HFF-Myc (cell line): ENCODE measurements at places on chromosomes 12 and 14.

DNA sequence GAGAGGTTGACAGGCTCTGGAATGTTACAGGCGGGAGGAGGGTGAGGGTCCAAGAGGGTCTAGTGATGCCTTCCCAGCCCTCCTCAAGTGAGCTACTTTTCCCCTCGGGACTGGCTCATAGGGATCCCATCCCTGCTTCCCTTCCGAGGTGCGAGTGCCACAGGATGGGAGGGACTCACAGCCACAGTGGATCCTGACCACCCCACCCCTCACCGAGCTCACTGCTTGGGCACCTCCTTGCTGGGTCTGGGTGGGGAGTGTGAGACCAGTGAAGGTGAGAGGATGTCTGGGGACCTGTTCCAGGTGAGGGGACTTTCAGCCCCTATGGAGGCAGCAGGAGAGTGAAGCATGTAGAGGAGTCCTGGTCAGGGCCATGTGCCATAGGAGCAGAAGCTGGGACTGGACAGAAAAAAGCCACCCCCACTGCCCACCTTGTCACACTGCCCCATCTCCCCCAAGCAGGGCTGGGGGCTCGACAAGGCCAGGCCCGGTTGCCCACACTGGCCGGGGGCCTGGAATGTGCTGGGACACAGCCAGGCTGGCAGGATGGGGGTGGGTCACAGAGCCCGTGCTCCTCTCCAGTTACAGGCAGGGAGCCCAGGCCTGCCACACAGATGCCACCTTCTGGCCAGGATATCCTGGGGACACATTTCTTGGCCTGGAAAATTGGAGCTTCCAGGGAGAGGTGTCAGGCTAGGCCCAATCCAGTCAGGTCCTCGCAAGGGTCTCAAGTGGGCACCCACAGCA is 1.7 kb upstream of the TNS2 start:
- DNase-seq = no peak

GRCh38 chr12:13074396-13075117 is 28.9 kb downstream of the GSG1 start:
- DNase-seq = no peak

DNA sequence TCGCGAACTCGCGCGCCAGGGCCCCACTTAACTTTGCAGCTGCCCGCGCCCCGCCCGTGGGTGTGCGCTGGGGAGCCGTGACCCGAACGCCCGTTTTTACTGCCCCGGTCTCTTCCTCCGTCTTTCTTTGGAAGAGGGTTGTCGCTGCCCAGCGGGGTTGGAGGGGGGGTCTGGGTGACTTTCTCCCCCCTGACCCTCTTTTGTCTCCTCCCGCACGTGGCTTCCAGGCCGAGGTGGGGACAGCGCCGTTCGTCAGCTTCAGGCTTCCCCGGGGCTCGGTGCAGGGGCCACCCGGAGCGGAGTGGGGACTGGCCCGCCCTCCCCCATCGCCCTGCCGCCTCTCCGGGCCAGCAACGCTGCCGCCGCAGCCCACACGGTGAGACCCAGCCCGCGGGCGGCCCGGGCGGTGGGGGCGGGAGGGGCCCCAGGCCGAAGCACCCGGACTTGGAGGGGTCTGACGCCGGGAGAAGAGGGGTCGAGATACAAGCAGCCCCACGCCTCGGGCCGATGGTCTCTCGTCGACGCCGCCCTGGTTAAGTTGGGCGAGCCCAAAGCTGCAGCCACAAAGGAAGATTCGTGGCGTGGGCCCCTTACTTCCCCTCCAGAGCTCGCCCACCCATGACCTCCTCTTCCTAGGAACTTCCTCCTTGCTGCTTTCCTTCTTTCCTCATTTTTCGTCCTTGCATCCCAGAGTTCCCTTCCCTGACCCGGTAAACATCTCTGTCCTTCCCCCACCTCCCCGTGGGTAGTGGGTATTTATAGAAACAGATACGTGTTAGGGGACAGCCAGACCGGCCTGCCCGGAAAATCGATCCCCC is 1.2 kb downstream of the DYRK2 start:
- DNase-seq = no peak

DNA sequence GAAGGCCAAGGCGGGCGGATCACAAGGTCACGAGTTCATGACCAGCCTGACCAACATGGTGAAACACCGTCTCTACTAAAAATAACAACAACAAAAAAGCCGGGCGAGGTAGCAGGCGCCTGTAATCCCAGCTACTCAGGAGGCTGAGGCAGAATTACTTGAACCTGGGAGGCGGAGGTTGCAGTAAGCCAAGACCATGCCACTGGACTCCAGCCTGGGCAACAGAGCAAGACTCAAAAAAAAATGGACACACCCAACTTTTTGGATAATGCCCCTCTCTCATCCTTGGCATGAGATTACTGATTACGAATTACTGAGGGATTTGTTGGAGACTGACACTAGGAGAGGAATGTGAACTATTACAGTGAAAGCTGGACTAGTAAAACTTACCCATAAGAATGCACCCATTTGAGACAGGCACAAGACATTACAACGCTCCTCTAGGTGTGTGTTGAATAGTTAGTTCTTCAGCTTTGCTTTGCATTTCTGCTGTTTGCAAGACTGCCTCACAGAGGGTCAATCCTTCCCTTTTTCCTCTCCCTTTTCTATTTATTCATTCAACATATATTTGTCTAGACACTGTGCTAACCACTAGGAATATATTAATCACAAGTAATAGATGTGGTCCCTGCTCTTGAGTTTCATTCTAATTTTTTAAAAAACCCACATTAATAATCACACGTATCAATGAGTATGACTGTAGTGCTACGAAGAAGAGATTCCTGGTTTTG is 46.0 kb upstream of the OR5AU1 start:
- no peak for DNase-seq

GRCh38 chr12:10388624-10389413 is 1.0 kb downstream of the KLRK1 start:
- no peak for DNase-seq

- no peak for DNase-seq
These were observed 188.6 kb downstream of the KCNA5 start for GRCh38 chr12:5232291-5232690.

DNA sequence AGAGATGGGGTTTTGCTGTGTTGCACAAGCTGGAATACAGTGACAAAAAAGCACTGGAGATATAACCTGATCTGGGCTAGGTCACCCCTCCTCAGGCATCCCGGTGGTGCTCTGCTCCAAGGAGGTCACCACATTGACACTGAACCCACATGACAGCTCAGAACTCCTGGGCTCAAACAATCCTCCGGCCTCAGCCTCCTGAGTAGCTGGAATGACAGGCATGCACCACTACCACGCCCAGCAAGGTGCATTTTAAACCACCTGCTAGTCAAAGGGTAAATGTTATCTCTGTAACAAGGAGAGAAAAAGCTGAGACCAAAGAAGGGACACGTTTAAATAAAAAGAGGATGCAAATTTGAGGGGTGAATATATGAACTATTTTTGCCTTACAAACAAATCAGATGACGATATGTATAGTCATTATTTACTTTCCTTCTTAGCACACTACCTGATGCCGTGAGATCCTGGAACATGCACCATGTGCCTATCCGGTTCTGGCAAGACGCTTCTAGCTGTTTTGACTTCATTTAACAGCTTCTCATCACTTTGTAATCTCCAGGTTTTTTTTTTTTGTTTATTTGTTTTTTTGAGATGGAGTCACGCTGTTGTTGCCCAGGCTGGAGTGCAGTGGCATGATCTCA is 135.1 kb downstream of the PPM1H start:
- no peak for DNase-seq

GRCh38 chr12:92540782-92541423 is 161.9 kb upstream of the PLEKHG7 start:
- DNase-seq = no peak

DNA sequence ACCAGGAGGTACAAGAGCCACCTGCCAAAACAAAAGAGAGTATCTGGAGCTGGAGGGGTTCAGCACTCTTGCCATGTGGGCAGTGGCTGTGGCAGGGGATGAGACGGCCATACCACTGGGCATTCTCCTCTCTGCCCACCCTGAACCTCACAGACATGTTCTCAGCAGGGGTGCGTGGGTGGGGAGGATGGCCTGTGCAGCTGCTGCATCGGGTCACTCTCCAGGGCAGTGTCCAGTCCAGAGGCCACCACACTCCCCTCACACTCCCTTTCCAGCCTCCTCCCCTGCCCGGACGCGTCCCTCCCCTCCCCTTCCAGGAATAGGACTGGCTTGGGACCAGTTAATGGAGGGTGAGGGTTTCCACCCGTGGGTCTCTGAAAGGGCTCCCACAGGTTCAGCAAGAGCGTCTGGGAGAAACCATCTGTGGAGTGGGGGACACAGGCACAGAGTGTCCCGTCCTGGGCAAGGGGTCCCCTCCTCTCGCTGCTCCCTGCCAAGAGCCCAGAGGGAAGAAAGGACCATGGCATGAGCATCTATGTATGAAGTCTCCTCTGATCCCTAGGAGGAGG is 501 bp downstream of the C1R start:
- DNase-seq = no peak

GRCh38 chr14:69152902-69153151 is at the start of gene DCAF5:
Gene DCAF5 (minus strand): TSS chr14:69153119. CDS start chr14:69152978, 141 bp downstream.
- no peak for DNase-seq

GRCh38 chr14:101960225-101960624 is 4.1 kb upstream of the DYNC1H1 start:
- no peak for DNase-seq
